Stimulated activated CD4-positive, alpha-beta T cell treated with anti-CD3 and anti-CD28 coated beads, Interleukin-1b, Interleukin-23, amount 100 ng/mL, for 4 hours (primary cell): ENCODE measurements at places on chromosomes 3 and 15.

DNA sequence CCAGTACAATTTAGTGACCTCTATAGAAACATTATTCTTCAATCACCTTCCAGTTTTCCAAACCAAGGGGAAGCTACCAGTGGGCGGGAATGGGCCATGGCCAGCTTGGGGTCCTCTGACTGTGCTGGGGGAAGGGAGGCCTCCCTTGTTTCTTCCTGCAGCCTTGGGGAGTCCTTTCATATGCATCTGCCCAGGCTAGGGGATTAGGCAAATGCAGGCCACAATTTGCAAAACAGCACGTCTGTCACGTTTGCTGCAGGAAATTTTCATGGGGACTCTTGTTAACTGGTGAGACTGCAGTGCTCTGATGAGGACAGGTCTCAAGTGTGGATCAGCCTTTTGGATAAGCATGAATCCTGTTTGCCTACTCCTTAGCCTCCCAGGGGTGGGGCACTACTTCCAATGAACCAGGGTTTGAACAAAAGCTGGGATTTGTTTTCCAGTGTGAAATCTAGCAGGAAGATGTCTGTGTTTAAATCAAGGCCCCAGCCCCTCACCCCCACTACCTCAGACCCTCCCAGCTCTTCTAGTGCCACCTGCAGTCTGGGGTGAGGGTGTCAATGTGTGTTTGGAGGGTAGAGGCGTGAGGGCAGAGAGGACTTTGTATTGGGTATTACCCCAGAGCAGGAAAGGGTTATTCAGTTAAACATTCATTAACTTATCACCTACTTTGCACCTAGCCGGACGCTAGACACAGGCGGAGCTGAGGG lies 219.9 kb downstream of the OPA1 start:
- no peak for DNase-seq

DNA sequence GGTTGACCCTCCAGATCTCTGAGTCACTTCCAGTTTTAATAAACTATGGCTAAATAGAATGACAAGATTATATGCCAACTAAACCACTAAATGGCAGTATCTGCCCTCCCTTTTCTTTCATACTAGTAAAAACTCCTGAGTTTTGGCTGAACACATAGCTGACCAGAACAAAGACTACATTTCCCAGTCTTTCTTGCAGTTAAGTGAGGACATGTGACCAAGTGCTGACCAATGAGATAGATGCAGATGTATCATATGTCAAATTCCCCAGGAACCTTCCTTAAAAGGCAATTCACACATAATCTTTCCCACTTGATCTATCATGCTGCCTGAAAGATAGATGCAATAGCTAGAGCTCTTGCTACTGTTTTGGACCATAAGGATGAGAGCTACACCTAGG lies 191.3 kb downstream of the SHOX2 start:
- no peak for DNase-seq

DNA sequence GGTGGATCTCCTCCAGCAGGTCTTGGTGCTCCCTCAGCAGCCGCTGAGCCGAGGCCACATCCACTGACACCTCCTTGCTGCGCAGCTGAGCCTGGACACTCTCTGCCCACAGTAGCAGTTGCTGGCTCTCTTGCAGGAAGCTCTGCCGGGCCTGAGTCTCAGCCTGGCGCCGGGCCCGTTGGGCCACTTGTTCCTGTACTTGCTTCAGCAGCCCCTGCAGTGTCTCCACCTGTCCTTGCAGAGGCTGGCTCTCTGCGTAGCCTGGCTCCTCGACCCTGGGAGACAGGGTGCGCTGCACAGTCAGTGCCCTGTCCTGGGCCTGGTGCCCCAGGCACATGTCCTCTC lies 15.5 kb downstream of the SPTBN5 start:
- DNase-seq: no peak

GRCh38 chr3:101829874-101830273 lies 19.4 kb upstream of the NFKBIZ start:
- DNase-seq: no peak
